ENCODE measurements at places on chromosomes 7 and 10.
A peak's percentile ranks its signal among the peaks of the same experiment; 100 is the strongest.

DNA sequence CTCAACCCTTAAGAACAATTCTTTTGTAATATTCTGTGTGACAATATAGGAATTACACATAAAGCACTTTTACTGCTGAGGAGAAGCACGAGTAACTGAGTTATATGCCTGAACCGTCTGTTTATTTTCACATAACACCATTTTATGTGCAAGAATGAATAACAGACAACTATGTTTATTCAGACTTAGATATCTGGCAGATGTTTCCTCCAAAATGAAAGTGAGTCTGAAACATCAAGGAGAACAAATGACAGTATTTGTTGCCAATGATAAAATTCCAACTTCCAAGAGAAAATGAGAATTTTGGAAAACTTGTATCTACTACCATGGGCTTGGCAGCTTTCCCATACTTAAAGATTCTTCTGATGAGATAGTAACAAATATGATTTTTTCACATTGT is 51.4 kb downstream of the DNMBP start:
- DNase-seq, result no peak

- no peak for DNase-seq
These were observed 14.6 kb downstream of the C10orf71 start for GRCh38 chr10:49313501-49314070.

GRCh38 chr10:12961416-12962205 is 39.9 kb downstream of the CCDC3 start:
- DNase-seq, result no peak

DNA sequence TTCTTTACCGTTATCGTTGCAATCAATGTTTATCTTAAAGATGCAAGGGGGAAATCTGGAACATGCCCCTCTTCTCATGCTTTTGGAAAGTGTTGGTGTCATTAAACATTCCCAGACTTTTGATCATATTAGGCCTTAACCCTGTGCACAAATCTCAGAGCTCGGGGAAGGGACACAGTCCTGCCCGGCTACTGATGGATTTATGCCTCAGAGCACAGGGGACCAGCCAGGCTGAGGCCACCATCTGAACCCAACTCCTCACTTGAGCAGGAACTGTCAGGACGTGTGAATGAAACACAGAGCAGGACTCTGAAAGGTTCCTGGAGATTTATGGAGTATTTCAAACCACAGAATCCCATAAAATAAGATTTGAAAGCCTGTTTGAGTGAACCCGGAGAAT is 132.0 kb upstream of the CXCL12 start:
- no peak for DNase-seq

DNA sequence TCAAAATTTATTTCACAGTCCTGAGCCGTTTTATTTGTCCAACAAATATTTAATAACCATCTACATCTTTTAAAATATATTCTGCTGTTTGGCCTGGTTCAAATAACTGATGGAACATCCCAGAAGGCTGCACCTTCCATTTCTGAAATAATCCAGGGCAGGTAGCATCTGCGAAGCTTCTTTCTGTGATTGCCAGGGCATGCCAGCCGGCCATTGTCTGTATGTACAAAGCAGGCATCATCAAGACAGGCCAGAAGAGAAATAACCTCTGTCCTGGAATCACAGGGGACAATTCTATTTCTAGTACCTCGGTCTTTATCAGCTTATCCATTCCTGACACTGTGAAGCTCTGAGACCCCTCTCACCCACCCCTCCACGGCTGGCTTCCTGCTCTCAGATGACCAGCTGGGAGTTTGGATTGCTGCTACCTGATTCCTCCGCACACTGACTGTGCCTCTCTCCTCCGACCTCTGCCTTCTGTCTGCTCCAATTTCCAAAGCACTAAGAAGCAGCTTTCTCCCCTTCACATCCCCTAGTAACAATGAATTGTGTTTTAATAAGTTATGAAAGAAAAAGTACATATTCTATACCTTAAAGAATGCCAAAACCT is 8.0 kb downstream of the DGKI start:
- no peak for DNase-seq

GRCh38 chr7:47085491-47086275 is 496.2 kb downstream of the TNS3 start:
- no peak for DNase-seq

GRCh38 chr10:119541459-119542356 is 811 bp downstream of the RGS10 start:
- DNase-seq, result peak; percentile 59

- no peak for DNase-seq
These were observed 30.2 kb downstream of the ENTPD7 start for GRCh38 chr10:99689461-99689860.

Measured in CD8-positive, alpha-beta memory T cell (primary cell).